Heart right ventricle (tissue), 16 donors: ENCODE measurements at places on chromosomes 1 and 21.
A peak's percentile ranks its signal among the peaks of the same experiment; 100 is the strongest.

- H3K4me1 ChIP-seq = peaks cover 4% of the 10 kb centered on the region
- no peaks in the 10 kb centered on the region for H3K27me3 ChIP-seq
- H3K27ac ChIP-seq = peak within 1 kb of the TSS; percentile 76
- no peaks in the 10 kb centered on the region for H3K36me3 ChIP-seq
- H3K4me3 ChIP-seq = peak within 1 kb of the TSS; percentile 72
These were observed at the start of gene UTP25 for GRCh38 chr1:209827384-209828262. Gene UTP25 (plus strand): TSS chr1:209827972. CDS start chr1:209828064, 92 bp downstream.

DNA sequence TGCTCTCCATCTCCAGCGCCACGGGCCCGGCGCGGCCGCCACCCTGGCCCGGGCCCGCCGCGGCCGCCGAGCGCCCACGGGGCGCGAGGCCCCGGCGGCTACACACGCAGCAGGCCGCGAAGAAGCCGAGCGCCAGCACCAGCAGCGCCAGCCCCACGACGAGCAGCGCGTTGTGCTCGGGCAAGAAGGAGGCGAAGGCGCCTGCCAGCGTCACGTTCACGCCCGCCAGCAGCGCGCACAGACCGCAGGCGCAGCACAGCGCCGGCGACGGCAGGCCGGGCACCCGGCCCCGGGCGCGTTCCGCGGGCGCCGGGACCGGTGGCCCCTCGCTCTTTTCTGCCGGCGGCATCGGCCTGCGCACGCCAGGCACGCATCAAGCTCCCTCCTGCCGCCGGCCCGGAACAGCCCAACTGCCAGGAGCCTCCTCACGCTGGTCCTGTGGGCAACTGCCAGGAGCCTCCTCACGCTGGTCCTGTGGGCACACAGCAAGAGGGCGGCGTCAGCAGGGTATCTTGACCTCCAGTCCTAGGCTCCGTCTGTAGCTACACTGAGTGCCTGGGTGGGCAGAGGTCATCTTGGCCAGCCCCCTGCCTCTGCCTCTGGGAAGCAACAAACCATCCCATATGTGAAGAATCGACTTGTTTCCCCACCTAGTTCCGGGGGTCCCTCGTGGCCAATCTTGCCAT lies 18.1 kb downstream of the KNCN start:
- peak overlapping the region; percentile 25 for H3K27ac ChIP-seq
- peak overlapping the region; percentile 25 for H3K4me3 ChIP-seq
- peak; percentile 50 for DNase-seq

DNA sequence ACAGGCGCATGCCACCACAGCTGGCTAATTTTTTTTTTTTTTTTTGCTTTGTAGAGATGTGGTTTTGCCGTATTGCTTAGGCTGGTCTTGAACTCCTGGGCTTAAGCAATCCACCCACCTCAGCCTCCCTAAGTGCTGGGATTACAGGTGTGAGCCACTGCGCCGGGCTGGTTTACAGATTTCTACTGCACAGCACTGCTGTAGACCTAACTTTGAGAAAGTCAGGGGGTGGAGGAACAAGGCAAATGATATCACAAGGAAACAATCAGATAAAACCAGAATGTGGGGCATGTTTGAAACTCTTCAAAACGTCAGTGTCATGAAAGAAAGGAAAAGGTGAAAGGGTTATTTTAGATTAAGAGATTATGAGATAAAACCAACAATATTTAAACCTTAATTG lies 45.3 kb downstream of the URB2 start:
- H3K36me3 ChIP-seq = no peaks in the 10 kb centered on the region
- no peak for DNase-seq
- H3K4me1 ChIP-seq = no peaks in the 10 kb centered on the region
- no peak overlapping the region for H3K27ac ChIP-seq
- no peak overlapping the region for H3K4me3 ChIP-seq

DNA sequence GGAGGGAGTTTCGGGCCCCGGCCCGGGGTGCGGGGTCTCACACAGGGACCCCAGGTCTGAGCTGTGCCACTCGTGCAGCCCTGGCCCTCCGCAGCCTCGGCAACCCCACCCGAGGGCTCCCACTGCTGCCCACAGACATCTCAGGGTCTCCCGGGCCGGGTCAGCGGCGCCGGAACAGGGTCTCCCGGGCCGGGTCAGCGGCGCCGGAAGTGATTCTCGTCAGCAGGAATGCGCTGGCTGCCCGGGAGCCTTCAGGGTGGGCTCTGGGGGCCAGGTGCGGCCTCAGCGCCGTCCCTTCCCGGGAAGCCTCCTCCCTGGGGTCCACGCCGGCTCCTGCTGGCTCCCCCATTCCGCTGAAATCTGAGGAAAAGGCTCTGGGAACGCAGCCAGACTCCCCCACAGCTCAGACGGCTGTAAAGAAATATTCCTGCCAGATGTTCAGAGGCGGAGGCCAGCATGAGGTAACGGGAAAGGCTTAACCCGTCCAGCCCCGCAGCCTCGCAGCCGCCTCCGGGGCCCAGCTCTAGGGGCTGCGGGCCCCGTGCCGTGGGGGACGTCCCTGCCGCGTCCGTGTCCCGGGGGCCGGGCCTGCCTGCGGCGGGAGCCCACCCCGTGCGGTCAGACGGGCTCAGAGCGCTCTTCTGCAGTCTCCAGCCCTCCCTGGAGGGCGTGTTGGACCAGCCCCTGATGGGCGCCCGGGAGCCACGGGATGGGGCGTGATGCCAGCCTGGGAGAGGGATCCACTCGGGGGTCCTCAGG lies 8.7 kb upstream of the COL6A1 start:
- peak overlapping the region; percentile 50 for H3K4me3 ChIP-seq
- H3K27me3 ChIP-seq = no peaks in the 10 kb centered on the region
- H3K36me3 ChIP-seq = no peaks in the 10 kb centered on the region
- H3K4me1 ChIP-seq = peaks cover 55% of the 10 kb centered on the region
